ENCODE measurements at places on chromosomes 4 and X.
A peak's percentile ranks its signal among the peaks of the same experiment; 100 is the strongest.

DNA sequence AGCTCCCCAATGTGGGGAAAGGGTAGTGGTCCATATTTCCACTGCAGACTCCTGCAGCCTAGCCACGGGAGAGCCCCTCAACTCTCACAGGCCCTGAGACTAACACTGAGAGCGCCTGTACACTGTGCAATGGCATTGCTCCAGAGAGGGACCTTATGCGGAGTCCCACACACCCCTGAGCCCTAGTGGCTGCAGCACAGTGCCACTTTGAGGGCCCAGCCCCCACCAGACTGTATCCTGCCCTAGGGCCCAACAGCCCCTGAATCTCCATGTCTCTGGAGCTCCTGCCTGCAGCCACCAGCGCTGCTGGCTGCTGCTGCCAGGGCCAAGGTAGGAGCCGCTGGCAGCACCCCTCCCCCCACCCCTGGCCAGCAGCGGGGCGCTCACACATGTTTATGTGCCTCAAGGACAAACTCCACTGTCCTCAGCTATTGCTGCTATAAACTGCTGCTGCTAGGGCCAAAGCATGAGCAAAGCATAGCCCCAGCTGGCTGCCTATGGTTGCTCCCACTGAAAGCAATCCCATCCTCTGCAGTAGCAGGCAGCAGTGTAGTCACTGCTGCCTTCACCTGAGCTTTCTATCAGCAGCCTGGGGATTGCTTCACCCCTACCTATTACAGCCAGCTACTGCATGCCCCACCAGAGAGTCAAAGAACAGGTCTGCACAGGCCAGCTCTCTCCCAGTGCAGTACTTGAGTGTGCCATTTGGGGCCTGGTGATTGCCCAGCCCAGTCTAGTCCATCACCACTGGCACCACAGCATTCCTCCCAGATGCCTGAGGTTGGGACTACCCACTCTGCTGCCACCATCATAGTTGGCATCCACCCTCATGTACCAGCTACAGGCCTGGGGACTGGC is 24.3 kb downstream of the TMEM154 start:
- no peak for DNase-seq

GRCh38 chr4:136680271-136680670 is 852.0 kb downstream of the PCDH18 start:
- no peak for DNase-seq

- no peak for DNase-seq
These were observed 120.9 kb upstream of the NOCT start for GRCh38 chr4:138894709-138895108.

- DNase-seq, result no peak
These were observed 30.8 kb upstream of the VCX2 start for GRCh38 chrX:8201896-8202331.

DNA sequence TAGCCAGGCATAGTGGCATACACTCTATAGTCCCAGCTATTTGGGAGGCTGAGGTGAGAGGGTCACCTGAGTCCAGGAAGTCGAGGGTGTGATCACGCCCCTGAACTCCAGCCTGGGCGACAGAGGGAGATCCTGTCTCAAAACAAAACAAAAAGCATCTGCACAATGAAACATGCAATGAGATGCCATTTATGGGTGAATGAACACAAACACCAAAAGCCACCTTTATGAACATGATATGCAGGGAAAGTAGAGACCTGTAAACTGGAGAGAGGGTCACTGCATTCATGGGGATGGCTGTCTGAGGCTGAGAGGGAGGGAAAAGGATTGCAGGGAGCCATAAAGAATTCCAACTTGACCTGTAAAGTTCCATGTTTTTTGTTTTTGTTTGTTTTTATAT is 70.7 kb downstream of the EVC start:
- no peak for DNase-seq

- peak; percentile 94 for DNase-seq
These were observed 8.8 kb downstream of the ENPEP start for GRCh38 chr4:110484767-110485166.

DNA sequence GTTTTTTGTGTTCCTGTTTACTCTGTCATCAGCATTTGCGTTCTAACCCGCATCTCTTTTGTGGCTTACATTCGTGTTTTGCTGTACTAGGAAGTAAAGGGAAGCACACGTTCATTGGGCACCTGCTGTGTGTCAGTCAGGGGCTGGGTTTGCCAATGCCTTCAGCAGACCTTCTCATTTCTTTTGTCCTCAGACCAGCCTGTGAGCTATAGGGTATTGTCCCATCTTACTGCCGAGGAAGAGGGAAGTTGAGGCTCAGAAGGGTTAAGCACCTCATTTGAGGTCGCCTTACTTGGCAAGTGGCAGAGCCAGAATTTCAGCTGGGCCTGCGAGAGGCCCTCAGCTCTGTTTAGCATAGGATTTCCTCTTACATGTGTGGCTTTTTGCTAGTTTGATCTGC is 8.7 kb downstream of the TBC1D14 start:
- DNase-seq, result no peak

DNA sequence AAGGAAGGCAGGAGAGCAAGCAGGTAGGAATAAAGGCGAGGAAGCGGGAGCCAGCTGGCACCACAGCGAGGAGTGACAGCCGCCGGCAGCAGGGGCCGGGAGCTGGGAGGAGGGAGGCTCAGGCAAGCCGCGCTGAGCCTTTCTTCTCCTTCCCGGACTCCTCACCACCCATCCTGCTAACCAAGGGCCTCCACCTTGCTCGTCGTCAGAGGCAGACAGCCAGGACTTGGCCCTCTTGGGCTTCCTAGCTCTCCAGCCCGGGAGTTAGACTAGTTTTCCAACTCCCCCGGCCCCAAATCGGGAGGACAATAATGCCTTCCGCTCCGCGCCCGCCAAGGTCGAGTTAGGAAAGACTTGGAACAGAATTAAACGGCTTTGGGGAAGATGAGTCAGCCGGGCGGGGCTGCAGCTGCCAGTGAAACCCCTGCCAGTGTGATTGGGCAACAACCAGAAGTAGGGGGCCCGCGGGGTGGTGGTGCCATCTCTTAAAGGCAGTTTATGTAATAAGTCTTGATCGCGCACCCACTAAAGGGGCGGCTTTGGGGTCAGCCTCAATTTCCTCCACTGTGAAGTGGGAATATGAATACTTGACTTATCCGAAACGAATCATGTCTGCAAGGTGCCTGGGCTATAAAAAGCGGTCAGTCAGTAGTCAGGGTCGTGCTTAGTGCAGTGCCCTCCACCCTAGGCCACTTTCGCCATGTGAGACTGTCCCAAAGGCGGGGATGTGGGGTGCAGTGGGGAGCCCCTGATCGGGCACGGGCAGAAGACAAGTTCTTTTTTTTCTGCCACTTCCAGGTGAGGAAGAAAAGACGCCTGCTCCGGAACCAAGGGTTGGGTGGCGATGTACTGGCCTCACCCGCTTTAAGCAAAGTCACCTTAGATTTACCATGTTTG is 6.7 kb upstream of the HSD17B10 start:
- DNase-seq, result peak; percentile 71

DNA sequence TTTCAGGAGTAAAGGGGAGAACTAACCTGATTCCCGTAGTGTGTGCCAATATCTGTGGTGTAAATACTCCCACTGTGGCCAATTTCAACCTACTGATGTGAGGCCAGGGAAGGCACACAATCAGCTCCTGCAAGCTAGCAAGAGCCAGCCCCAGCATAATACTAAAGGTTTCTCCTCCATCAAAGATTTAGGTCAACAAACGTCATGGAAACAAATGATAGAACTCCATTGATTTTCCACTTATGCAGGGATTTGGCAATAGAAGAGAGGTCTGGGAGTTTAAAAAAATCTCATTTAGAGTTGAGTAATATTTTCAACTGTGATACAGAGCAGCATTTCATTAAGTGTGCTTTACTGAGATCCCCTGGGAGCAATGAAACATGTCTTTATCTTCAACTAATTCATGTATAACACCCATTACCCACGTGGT is 15.8 kb upstream of the VEGFD start:
- peak; percentile 71 for DNase-seq

DNA sequence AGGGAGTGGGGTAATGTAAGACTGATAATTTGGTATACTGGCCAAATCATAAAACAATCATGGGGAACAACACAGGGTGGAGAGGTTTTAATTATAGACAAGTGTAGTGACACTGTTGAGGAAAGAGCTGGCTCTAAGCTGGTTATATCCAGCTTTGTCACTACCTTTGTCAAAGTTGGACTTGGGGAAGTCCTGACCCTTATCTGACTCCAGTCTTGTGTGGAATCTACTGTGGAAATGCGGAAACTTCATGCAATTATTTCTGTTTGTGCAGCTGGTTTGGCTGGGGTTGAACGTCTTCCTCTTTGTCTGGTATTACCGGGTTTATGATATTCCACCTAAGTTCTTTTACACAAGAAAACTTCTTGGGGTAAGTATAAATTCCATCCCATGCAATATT is 2.0 kb downstream of the CYBB start:
- DNase-seq, result no peak

GRCh38 chr4:155535802-155536454 is 130.7 kb upstream of the GUCY1A1 start:
- no peak for DNase-seq

- peak; percentile 16 for DNase-seq
These were observed 239.0 kb downstream of the PDGFC start for GRCh38 chr4:156732634-156733033.

GRCh38 chr4:26047795-26048194 is 133.8 kb downstream of the SMIM20 start:
- no peak for DNase-seq

DNA sequence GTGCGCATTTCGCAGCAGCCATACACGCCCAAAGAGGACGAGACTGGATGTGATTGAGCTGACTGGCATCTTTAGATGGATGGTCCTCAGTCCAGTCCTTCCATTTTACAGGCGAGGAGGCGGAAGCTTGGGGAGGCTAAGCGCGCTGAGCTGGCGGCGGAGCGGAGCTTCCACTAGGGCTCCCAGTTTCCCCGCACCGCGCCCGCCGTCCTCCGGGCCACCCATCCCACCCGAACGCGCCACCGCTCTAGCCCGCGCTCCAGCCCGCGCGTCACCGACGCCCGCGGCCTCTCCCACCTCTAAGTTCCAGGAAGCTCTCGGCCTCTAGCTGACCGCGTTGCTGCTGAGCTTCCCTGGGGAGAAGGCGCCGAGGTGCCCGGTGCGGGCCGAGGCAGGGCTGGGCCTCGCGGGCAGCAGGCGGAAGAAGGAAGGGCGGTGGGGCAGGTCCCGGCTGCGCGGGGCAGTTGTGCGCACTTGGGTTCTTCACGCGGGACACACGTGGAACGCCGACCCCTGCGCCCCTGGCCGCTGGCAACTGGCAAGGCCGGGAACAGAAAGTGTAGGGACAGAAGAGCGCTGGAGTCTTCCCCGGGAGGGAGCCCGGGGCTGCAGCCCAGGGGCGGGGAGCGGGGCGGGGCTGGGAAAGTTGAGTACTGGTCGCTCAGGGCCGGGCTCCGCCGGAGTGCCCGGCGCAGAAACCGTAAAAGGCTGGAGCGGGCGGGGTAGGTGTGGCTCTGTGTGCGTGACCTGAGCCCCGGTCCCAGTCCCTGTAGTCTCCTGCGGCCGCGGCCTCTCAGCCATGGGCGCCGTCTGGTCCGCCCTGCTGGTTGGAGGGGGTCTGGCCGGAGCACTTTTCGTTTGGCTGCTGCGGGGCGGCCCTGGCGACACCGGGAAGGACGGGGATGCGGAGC is at the start of gene STBD1:
STBD1 (plus strand) TSS at position 763 of the 911 bp plus-strand sequence; CDS start at position 800, 37 bp downstream.
- peak; percentile 59 for DNase-seq

- DNase-seq, result no peak
These were observed 19.7 kb downstream of the FAM47E start for GRCh38 chr4:76271248-76271647.

GRCh38 chrX:115229337-115230003 is 4.4 kb downstream of the LRCH2 start:
- DNase-seq, result no peak

GRCh38 chrX:138723301-138723700 is 11.8 kb upstream of the FGF13 start:
- DNase-seq, result no peak

DNA sequence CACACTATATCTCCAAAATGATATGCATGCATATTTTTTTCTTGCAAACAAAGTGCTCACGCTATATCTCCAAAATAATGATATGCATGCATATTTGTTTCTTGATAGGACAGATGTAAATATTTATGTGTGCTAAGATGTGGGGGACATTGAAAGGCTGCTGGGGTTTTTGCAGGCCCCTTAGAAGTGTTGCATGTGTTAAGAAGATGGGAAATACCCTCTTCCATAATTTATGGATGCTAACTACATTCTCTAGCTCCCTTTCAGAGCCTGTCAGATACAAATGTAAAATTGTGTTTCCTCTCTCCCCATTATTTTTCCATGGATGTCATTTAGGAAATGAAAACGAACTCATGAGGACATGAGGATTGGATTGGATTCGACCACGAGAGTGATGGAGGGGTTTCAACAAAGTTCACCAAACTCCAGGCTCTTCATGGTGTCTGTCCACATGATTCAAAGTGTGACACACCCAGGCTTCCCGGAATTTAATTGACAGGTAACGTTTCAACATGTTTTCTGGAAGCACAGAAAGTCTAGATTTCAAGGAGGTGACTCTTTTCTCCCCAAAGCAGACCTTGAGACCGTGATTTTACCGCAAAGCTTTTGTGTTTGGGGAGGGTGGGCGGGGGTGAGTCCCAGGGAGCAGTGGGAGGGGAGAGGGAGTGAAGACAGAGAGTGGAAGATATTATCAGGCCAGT is 94.4 kb upstream of the CD99 start:
- no peak for DNase-seq

DNA sequence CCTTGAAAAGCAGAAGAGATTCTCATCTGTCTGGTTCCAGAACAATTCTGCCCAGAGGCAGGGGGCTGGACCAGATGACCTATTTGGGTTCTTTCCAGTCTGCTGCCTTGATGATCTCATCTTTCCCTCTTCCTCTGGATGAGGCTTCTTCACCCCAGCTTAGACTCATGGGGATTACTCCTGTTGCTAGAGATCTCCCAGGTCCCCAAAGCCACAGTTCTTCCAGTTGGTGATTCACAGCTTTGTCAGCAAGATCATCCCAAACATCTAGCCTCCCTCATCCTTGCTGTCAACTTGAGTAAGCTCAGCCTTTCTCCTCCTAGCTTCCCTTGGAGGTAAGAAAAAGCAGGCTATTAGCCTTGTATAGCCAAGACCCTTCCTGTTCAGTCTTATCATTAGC is 64.2 kb upstream of the PJA1 start:
- DNase-seq, result peak; percentile 84

GRCh38 chr4:2925496-2925895 is 37.7 kb downstream of the NOP14 start:
- DNase-seq, result no peak

DNA sequence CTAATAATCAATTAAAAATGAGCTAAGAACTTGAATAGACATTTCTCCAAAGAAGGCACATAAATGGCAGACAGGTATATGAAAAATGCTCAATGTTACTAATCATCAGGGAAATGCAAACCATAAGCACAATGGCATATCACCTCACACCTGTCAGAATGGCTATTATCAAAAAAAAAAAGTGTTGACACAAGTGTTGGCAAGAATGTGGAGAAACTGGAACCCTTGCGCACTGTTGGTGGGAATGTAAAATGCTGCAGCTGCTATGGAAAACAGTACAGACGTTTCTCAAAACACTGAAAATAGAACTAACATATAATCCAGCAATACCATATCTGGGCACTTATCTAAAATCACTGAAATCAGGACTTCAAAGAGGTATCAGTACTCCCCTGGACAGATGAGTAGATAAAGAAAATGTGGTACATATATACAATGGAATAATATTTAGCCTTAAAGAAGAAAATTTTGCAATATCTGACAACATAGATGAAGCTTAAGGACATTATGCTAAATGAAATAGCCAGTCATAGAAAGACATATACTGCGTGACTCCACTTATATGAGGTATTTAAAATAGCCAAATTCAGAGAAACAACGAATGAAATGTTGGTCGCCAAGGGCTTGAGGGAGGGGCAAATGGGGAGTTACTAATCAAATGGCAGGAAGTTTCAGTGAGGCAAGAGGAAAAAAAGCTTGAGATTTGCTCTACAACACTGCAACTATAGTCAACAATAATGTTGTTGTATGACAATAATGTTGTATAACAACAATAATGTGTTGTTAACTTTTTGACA is 175.5 kb downstream of the WDFY3 start:
- DNase-seq, result no peak

Data from fibroblast of mammary gland (primary cell).